ENCODE measurements at places on chromosomes 1 and 21.

GRCh38 chr1:8583031-8583430 lies 234.4 kb downstream of the RERE start:
- no peak for DNase-seq

DNA sequence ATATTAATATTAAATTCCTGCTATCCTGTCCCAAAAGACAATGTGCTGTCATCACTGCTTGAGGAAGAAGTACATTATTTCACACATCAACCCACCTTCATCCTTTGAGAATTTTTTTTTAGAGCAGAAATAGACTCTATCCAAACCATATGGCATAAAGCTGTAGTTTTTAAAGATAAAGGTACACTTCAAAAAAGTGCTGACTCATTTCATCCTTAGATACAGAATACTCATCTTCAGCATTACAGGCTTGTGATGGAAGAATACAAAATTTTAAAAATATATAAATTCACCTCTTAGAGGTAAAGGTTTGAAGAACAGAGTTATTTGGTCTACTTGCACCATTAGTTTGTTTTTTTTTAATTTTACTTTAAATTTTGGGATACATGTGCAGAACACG lies 126.7 kb upstream of the ERG start:
- DNase-seq: no peak

DNA sequence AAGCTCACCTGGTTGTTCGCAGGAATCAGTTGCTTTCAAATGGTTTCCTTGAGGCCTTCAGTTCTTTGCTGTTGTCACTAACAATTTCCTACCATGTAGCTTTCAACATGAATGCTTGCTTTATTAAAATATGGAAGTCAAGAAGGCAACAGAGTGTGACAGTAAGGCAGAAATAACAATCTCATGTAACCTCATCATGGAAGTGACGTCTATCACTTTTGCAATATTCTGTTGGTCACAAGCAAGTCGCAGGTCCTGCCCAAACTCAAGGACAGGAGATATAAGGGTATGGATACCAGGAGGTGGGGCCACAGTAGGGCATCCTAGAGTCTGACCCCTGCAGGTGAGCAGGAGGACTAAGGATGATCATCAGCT lies 296.8 kb upstream of the ZP4 start:
- DNase-seq: no peak

DNA sequence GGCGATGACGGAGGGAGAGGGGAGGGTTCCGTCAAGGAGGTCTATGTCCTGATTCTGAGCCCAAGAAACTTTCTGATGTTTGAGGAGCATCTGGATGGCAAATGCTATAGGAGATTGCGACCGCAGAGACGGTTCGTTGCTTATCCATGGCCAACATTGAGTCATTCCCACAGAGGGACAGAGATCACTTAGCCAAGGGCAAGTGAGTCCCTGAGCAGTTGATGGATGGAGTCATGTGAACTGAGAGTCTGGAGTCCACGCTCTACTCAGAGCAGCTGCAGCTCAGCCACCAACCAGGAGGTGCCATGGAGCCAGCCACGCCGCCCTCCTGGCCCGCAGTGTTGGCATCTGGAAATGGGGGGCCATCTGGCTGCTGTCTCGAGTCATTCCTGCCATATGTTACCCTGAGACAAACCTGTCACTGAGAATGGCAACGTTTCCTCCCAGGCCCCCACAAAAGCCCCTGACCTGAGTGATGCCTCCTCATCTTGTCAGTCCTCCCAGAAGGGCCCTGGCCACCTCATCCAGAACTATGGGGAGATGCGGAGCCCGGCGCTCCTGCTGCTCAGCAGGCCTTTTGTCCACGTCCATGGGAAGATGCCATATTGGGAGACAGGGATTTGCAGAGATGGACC lies 58.6 kb downstream of the ATP5PO start:
- DNase-seq: no peak

DNA sequence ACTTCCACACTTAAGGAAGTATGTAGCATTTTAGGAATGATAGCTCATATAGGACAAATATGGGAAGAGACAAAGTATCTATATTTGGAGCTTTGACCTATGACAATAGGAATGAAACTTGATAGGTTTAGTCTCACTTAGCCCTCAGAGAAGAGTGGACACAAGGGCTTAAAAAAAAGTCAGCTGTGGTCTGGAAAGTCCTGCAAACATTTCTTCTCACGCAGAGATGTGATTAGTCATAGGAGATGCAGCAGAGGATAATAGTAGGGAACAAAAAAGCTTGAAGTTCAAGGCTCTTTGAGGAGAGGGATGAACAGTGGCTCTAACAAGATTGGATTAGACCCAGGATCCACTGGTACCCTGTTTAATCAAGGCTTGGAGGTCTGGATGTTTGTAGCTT lies 14.8 kb upstream of the RNF220 start:
- DNase-seq: peak; percentile 81

DNA sequence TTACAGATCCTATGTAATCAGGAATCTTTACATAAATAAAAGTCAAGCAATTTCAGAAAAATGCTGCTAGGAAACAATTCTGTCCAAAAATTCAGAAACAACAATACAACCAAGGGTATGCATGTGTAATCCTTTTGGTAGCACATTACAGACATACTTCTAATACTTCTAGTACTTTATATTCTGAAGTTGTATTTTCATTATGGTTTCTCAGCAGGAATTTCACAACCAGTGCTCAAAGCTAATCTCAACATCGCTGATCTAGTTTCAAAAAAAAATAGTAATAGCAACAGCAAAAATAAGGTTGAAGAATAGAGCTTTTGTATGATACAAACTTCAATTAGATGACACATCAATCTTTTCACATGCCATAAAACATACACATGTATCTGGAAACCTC lies 545.2 kb downstream of the LTN1 start:
- no peak for DNase-seq

DNA sequence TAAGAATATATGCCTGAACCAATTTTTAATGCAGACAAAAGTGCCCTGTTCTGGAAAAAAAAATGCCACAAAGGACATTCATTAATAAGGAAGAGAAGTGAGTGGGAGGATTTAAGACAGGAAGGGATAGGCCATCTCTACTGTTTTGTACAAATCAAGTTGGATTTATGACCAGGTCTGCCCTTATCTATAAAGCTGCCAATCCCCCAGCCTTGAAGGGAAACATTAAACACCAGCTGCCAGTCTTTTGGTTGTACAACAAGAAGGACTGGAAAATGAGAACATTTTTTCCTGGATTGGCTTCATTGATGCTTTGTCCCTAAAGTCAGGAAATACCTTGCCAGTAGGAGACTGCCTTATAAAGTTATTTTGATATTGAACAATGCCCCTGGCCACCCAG lies 444.0 kb downstream of the NPHP4 start:
- DNase-seq: no peak

GRCh38 chr1:89826594-89826993 lies 5.8 kb downstream of the LRRC8D start:
- DNase-seq: peak; percentile 88

DNA sequence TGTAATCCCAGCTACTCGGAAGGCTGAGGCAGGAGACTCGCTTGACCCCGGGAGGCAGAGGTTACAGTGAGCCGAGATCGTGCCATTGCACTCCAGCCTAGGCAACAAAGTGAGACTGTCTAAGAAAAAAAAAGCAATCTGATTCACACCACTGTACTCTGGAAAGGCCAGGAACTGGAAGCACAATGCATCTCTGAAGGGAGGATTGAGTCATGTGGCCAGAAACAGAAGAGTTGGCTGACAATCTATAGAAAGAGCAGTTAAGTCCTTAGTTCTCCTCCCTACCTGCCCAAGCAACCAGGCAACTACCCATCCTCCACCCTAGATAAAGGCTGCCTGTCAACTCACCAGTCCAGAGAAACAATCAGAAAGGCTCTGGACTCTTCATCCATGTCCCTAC lies 45.9 kb downstream of the PIK3R3 start:
- peak; percentile 35 for DNase-seq

DNA sequence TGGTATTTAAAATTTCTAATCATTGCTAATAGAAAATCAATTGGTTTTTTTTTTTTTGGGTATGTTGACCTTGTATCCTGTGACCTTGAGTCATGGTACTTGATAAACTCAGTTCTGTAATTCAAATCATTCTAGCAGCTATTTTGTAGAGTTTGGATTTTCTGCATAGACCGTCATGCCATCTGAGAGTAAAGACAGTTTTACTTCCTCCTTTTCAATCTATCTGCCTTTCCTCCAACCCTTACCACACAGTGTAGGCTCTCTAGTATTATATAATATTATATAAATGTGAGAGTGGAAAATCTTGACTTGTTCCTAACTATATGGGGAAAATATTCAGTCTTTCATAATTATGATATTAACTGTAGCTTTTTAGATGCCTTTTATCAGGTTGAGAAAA lies 7.0 kb downstream of the TDRD5 start:
- DNase-seq: no peak

DNA sequence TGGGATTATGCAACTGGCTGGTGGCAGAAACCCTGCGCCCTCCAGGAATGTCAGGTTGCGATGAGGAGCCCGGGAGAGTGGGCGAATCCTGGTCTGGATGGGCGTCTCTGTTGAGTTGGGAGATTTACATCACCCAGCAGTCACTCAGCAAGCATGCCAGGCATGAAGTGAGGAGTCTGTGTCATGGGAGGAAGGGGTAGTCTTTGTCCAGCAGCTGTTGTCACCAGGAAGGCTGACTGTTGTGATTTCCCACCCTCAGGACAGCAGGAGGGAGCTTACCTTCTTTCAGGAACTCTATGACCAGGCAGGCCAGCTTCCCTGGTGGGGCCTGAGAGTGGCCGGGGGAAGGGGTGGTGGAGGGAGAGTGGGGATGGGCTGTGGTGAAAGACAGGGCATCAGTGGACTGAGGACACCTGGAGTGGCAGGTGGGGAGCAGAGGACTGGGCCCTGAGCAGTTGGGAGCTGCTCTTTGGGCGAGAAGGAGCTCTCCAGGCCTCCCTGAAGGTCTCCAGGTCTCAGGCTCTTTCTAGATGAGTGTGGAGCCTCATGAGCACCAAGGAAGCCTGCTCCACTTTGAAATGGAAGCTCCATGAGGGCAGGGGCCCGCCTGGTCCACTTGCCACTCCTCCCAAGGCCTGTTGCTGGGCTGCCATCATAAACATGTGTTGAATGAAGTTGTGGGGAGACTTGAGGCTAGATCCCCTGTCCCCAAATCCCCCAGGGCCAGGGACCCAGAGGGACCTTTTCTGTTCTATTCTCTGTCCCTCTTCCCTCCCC lies 21.3 kb upstream of the PKP1 start:
- no peak for DNase-seq

DNA sequence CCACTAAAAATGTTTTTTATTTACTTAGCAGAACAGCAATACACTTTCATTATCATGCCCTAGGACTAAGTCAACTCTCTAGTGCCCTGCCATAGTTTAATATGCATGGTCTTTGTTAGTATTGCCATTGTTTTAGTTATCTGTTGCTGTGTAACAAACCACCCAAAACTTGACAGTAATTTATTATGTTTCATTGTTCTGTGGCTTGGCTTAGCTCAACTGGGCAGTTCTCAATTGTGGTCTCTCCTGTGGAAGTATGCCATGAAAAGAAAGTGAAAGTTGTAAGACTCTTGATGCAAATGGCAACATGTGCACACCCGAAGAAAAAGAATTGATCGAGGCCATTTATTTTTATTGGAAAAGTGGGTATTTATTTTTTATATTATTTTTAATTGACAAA lies 206.3 kb upstream of the KCTD3 start:
- DNase-seq: no peak

- DNase-seq: peak; percentile 63
Observed at GRCh38 chr1:26538480-26539412, 9.2 kb downstream of the RPS6KA1 start.

- DNase-seq: no peak
Observed at GRCh38 chr21:39952265-39952664, 85.0 kb downstream of the PCP4 start.

- no peak for DNase-seq
Observed at GRCh38 chr21:43835050-43835449, 30.0 kb upstream of the AGPAT3 start.

- no peak for DNase-seq
Observed at GRCh38 chr1:106889583-106889982, 166.9 kb upstream of the PRMT6 start.

- DNase-seq: no peak
Observed at GRCh38 chr1:1287288-1288110, 7.3 kb downstream of the SCNN1D start.

DNA sequence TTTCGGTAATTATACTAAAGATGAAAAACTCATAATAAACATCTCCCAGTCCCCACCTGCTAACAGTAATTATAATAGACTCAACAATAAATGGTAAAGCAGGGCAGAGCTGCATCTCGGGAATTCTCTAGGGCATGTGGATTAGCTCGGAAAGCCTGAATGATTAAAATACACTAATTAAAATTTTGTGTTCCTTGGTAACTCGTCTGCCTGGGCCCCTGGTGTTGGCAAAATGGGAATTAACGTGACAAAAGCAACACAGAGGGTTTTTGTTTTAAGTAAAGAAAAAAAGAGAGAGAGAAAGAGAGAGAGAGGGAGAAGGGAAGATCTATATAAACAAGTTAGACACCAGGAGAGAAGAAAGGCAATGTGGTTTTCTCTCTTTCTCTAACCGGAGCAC lies 62.1 kb downstream of the CASZ1 start:
- no peak for DNase-seq

DNA sequence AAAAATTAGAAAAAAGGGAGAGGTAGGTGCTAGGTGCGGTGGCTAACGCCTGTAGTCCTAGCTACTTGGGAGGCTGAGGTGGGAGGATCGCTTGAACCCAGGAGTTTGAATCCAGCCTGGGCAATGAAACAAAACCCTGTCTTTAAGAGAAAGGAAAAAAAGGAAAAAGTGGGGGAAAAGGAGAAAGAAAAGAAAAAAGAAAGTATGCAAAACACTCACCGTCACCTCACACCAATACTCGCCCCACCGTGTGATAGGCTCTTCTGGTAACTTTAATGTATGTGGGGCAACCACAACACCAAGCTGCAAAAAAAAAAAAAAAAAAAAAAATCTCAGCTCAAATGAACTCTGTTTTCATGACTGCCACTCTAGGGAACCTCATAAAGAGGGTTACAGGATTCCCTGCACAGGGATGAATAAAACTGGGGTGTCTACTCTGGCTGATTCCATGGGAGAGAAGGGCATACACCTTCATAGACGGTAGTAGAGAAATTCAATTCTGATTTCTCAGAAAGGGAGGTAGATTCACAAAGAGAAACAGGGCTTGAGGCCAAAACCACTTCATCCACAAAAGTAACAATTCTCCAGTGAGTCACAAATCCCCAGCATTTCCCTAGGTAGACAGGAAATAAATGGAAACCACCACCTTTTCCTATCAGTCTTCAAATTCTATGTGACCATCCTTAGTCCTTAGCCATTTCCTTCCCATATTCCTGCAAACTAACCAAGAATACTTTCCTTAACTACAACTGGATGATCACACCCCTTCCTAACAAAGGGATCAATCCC lies 2.5 kb downstream of the MRPL9 start:
- peak; percentile 43 for DNase-seq

All from PC-3 (cell line).